T-helper 9 cell (primary cell): ENCODE measurements at places on chromosomes 2 and 18.
A peak's percentile ranks its signal among the peaks of the same experiment; 100 is the strongest.

- no peak for DNase-seq
These were observed 24.2 kb downstream of the FBLN7 start for GRCh38 chr2:112162341-112162740.

DNA sequence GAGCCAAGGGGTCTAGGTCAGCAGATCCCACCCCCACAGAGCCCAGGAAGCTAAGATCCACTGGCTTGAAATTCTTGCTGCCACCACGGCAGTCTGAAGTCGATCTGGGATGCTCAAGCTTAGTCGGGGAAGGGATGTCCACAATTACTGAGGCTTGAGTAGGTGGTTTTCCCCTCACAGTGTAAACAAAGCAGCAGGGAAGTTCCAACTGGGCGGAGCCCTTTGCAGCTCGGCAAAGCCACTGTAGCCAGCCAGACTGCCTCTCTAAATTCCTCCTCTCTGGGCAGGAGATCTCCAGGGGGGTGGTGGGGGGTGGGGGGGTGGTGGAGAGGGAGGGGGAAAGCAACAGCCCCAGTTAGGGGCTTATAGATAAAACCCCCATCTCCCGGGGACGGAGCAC lies 419.5 kb downstream of the NUP35 start:
- no peak for DNase-seq

DNA sequence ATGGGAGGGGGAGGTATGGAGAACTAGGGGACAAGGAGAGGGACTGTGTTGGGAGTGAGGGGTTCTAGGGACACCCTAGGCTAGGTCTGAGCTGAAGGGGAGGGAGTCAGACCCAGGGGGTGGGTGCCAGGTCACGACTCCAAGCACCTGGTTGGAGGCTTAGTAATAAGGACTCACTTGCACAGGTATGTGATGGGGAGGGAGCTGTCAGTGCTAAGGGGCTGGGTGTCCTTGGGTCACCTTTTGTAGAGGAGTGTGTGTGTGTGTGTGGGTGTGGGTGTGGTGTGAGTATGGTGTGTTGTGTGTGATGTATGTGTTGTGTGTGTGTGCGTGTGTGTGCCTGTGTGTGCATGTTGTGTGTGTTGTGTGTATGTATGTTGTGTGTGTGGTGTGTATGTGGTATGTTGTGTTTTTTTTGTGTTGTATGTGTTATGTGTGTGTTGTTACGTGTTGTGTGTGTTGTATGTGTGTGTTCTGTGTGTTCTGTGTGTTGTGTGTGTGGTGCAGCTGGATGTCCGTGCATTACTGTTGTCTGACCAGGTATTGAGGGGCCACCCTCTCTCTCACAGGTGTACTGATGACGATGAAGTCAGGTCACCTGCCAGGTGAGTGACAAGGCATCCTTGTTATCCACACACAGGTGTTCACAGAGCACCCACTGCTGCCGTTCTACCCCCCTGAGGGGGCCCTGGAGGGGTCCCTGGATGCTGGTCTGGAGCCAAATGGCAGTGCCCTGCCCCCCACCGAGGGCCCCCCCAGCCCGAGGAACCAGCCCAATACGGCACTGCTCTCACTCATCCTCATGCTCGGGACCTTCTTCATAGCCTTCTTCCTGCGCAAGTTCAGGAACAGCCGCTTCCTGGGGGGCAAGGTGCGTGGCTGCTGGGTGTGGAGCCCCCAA lies 9.8 kb downstream of the SLC4A3 start:
- DNase-seq: no peak

GRCh38 chr2:219603771-219604170 lies 6.1 kb downstream of the STK11IP start:
- DNase-seq: no peak

DNA sequence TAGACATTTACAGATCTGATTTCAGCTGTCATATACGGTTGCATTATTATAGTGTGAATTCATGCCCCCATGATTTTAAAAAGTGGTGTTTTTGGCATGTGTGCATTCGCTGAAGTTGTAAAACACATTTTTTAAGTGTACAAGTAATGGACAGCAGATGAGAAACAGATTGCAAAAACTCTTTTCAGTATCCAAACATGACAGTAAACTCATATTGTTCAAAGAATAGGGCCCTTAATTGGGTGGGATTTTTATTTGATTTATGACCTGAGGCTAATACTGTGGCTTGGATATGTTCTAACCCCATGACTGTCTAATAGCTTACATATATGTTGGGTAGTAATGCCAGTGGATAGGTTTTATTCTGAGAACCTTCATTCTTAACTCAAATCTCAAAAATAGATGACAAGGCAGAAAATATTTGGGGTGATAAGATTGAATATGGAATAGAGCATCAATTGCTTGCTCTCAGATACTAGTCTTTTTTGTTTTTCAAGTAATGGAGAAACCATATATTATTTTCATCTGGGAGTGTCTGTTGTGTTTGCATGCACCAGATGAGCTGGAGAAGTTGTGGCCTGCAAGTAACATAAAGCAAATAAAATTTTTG lies 118.6 kb downstream of the PARD3B start:
- DNase-seq: no peak

DNA sequence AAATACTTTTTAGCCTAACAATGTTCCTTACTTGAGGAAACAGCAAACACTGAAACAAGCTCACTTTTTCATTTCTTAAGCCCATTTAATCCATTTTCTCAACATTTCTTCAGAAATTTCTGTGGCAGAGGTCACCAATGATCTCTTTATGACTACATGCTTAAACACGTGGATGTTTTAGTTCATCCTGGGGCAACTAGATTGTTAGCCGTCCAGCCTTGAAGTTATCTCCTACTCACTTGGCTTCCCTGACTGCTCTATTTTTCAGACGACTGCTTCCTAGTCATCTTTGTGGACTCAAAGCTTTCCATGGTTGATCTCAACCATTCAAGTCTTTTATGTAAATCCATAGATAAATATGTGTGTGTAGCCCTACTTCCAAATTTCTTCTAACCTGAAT lies 24.1 kb downstream of the CD302 start:
- DNase-seq: no peak

GRCh38 chr2:101123795-101124471 lies 27.2 kb downstream of the TBC1D8 start:
- DNase-seq: no peak

- DNase-seq: no peak
These were observed 4.3 kb upstream of the PTMA start for GRCh38 chr2:231704017-231704416.

DNA sequence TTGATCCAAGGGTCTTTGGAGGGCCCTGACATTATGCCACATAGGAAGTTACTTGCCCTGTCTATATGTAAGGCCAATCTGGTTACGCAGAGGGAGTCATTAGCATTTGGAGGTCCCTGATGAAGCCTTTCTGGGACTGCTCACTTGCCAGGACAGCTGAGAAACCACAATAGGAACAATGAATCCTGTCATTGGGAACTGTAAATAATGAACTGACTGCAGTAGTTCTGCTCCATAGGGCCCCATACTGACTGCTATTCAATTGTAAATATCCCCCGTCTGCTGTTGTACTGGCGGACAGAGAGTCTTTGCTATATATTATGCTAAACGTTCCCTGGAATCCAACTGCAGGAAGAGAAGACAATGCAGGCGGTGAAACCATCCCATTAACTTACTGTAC lies 149.4 kb upstream of the DCC start:
- no peak for DNase-seq

DNA sequence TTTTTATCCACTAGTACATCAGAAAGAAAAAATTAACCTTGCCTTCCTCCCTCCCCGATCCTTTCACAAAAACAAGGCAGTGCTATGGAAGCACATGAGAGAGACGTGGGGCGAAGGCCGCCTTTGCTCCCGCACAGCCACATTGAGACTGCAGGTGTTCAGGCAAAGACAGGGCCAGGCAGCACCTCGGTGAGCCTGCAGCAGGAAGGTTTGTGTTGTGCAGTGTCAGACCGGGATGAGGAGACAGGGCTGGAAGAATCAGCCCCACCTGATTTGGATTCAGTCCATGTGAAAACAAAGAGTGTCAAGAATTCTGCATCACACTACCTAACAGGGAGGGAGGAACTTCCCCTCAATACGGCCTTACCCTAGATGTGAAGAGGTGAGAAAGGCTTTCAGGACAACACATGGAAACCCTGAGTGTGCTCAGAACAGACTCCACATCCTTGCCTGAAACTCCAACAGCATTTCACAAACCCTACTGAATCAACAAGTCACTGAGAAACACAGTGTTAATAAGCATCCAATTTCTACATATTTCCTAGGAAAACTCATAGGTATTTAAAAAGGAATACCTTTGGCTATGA lies 59.6 kb downstream of the HDAC4 start:
- no peak for DNase-seq

GRCh38 chr2:67487993-67488392 lies 90.9 kb downstream of the ETAA1 start:
- DNase-seq: no peak

DNA sequence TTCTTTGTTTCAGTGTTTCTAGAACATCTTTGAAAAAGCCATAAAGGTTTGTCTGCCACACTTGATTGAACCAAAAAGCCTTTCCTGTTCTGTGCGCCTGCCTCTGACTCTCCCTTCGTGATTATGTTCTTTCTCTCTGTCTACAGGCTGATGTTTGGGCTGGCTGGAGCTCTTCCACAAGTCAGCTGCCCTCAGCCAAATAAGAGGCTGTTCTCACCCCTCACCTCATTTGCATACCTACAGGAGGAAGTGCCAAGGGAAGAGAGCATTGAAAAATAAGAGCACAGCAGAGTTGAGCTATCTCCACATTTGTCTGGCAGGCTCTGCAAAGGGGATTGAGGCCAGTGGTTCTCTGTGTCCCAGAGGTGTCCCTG lies 15.8 kb downstream of the INPP5D start:
- no peak for DNase-seq

- DNase-seq: no peak
These were observed 87.2 kb upstream of the POU3F3 start for GRCh38 chr2:104766683-104767082.

GRCh38 chr2:234355021-234355720 lies 141.7 kb downstream of the ARL4C start:
- DNase-seq: no peak

GRCh38 chr2:235666213-235666781 lies 172.5 kb downstream of the AGAP1 start:
- peak; percentile 7 for DNase-seq

DNA sequence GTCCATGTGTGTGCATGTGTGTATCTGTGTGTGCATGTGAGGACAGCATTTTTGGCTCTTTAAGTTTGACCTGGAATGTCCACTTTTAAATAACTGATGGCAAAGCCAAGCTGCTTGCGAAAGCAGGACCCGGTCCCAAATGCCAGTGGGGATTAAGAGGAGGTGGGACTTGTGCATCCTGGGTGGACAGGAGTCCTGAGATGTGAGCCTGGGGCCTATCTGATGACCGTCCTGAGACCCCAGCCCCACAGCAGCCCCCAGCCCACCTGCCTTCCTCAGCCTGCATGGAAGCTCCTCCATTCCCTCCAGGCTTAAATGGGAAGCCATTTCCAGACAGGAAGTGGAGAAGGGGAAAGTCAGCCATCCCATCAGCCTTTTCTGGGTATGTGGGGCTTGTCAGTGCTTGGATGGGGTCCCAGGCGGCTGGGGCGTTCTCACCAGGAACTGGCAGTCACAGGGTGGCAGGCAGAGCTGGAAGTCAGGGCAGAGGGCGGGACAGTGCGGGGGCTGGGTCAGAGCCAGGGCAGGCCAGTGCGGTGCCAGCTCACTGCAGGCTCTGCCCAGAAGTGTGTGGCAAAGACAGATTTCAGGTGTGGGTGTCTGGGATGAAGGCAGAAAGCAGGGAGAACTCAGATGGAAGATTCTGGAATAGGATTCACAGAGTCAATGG lies 117.8 kb downstream of the ACKR3 start:
- DNase-seq: no peak

- no peak for DNase-seq
These were observed 415.2 kb upstream of the TCF4 start for GRCh38 chr18:56003009-56003719.

DNA sequence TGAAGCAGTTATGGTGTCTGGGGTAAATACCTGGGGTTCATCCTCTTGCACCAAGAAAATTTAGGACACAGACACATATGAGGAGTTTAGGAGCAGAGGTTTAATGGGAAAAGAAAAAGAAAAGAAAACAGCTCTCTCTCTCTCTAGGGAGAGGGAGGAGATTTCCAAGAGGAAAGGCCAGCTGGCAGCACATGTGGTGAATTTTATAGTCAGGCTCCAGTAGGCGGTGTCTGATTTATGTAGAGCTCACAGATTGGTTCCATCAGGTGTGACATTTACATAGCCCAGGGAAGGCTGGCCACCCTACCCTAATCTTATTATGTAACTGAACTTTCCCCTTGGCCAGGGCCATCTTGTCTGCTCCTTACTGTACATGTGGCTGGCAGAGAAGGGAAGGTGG lies 297.5 kb upstream of the RGPD4 start:
- DNase-seq: no peak
